Daoy (cell line): ENCODE measurements at places on chromosomes 5 and 9. TPM values are rescaled to one million over a fixed set of nuclear protein-coding genes. Genes with fewer than 3 reads are reported as not detected.

GRCh38 chr5:86625148-86625547, 7.4 kb downstream of the COX7C start:
- DNase-seq: no peak

DNA sequence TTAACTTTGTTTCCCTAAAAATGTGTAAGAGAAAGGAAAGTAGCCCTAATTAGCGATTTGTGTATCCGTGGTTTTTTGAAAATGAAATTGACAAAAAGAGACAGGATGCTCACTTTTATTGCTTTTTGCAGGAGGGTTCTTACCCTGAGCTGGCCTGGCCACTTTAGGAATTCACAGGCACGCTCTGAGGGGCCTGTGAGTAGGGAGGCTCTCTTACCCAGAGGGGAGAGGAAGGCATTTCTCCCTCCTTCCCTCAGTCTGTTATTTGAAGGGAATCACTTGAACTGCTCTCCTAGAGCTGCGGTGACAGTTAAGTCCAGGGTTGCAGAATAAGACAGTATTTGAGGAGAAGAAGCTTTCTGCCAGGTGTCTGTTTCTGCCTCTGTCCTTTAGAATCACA, 16.7 kb downstream of the PIK3R1 start:
- DNase-seq: no peak

GRCh38 chr5:71748360-71748759, 29.3 kb downstream of the CARTPT start:
- no peak for DNase-seq

NUTM2F gene
- not detected in 2 replicates for total RNA-seq
